ENCODE measurements at places on chromosomes 11 and 22. TPM values are rescaled to one million over a fixed set of nuclear protein-coding genes. Genes with fewer than 3 reads are reported as not detected.

DNA sequence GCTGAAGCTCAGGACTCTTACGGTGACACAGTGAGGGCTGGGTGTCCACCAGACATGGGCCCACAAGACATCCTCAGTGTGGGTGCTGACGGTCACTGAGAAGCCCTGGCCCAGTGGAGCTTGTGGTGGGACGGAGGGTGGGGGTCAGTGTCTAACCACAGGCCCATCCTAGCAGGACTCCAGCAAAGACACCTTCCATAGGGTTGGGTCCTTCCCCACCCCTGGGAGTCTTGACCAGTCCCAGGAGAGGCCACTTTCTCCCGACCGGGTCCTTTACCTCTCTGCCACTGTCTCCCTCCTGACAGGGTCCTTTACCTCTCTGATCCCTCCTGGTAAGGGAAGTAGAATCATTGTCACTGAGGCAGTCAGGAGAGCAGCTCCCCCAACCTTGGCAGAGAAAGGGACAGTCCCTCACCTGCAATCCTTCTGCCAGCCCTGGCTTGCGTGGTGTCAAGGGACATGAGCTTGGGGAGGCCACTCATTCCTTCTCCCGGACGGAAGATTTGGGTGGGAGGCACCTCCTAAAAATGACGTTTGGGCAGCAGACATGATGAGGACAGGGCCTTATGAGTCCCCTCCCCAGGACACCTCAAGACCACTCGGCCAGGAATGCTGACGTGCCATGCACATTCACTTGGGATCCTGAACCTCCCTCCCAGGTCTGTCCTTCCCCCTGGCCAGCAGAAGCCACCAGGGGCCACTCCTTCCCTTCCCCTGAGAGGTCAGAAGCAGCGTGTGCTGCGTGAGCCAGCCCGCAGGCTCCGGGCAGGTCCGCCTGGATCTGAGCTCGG lies 91.5 kb upstream of the FGF3 start:
- no peak for DNase-seq

DNA sequence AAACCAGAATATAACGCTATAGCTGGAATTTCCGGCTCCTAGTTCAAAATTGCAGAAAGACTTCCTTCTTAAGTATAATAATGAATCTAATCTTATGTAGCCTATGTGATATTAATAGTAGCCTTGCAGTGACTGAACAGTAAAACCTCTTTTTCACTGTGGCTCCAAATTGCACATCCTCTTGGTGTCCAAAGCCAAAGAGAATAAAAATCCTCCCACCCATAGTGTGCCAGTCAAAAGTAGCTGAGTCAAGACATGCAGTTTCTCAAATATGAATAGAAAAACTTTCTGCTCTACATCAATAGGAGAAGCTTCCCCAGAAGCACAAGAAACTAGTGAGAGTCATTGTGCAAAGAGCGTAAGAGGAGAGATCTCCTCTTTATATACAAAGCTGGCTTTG lies 76.0 kb upstream of the PICALM start:
- no peak for DNase-seq

DNA sequence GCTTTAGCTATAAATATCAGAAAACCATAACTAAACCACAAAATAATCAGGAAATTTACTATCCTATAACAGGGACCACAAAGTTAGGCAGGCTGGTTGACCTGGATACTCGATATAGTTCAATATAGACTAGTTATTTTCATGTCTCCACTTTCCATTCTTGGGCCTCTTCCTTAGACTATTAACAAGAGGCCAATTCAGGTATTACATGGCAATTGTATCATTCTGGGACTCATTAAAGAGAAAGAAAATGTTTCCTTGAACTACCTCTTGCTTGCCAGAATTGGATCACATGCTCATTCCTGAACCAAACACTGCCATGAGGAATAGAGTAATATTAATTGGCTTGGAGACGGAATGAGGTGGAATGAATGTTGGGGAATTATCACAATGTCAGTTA lies 76.0 kb downstream of the EIF3M start:
- no peak for DNase-seq

DNA sequence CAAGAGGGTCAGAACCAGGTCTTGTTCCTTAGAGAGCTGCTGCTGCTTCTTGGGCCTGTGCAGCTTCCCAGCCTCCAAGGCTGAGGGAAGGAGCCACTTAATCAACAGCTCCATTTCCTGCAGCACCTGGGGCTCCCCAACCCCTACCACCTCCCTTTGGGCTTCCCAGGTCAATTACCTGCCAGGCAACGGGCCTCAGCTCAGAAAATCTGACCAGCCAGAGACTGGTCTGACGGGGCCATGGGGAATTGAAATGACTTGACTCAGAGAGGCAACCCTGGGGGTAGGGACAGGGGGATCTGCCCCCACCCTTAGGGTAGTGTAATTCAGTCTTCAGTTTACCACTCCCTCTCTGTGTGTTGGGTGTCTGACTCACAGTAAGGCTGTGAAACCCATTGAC lies 4.7 kb upstream of the MAJIN start:
- DNase-seq = no peak

DNA sequence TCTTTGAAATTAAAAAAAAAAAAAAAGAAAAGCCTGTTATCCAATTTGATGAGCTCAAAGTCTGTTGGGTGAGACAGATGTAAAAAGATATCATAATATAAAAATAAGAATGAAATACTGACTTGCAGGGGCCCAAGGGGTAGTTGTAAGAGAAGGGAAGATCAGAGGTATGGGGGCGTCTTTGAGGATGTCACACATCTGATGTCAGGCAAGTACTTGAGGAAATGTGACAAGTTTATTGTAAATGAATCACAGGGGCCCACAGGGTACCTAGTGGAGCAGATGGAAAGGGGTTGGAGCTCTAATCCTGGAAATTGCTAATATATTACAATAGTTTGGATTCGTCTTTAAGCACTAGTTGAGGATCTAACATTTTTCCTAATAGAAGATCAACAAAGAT lies 131.6 kb downstream of the MAML2 start:
- DNase-seq = no peak

DNA sequence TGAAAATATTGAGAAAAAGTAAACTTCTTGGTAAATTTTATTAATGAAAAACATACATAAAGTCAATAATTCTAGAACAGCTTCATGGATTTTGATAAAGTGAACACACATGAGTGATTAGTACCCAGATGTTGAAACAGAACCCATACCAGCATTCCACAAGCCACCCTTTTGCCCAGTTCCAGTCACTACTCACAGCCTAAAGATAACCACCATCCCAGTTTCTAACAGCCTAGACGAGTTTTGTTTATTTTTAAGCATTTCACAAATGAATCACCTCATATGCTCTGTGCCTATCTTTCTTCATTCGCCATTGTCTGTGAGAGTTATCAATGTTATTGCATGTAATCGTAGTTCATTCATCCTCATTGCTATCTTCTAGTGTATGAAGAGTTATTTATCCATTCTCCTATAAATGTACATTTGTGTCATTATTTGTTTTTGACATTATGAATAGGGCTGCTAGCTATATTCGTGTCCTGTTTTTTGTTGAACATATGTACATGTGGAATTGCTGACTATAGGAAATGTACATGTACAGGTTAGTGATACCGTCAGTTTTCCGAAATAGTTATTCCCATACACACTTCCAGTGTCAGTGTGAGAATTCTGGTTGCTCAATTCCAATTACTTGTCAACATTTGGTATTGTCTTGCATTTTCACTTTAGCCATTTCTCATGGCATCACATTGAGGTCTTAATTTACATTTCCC lies 44.5 kb upstream of the TEAD1 start:
- DNase-seq = no peak

DNA sequence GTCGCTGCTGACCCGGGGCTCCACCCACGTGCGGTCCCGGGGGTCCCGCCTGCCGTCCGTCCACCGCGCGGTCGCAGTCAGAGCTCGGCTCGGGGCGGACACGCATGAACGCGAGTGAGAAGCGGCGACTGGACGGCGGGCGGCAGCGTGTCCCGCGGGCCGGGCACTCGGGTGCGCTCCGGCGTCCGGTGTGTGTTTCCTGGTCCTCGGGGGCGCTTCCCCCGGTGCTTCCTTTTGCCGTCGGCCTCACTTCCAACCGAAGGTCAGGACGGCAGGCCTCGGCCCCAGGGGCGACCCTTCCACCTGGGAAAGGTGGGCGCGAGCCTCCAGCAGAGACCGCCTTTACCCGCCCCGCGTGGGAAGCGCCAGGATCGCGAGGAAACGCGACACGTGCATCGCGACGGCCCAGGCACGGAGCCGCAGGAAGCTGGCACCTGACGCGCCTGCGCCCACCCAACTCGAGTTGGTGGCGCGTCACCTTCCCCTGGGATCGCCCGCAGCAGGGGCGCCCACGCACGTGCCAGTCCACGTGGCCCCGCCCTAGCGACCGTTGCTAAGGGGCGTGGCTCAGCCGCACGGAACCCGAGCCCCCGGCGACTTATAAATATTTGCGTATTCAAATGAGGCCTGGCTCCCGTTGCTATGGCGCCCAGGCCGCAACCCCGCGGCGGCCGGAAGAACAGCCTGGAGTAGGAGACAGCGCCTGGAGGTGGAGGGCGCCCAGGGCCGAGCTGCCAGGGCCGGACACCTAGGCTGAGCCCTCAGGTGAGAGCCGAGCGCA lies at the start of gene LRRC56:
Gene LRRC56, plus strand, starts transcription at position 687 of the 781 bp plus-strand sequence. CDS start 3,158 bp downstream, outside the sequence.
- DNase-seq = peak; percentile 76

DNA sequence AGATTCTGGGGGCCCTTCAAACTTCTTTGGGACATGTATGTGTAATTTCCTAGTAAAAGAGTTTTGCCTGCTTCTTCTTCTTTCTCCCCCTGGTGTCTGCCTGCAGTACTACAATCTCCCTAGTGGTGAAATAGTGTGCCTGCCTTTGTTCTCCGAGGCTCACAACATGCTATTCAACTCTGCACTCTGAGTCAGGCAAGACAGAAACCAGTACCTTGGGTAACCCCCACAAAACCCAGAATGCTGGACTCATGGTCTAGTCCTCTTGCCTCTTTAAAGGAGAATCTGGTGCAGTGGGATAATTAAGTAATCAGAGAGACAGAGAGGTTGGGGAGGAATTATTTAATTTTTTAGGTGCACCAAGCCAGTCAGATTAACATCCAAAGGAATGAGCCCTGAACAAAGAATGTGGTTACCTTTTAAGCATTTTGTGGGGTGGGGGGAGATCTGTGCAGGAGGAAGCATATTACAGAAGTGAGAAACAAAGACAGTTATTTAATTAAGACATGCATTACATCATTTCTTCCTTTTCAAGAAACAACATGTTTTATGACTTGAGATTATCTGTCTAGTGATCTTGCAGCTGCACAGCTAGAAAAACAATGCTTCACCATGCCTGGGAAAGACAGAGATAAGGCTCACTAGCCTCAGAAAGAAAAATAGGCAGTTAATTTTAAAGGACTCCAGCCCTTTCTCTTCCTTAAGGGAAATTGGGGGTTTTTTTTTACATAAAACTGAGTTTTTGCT lies 11.0 kb upstream of the MS4A6A start:
- no peak for DNase-seq

GRCh38 chr11:110710628-110711381 lies 1.4 kb downstream of the ARHGAP20 start:
- peak; percentile 53 for DNase-seq

DNA sequence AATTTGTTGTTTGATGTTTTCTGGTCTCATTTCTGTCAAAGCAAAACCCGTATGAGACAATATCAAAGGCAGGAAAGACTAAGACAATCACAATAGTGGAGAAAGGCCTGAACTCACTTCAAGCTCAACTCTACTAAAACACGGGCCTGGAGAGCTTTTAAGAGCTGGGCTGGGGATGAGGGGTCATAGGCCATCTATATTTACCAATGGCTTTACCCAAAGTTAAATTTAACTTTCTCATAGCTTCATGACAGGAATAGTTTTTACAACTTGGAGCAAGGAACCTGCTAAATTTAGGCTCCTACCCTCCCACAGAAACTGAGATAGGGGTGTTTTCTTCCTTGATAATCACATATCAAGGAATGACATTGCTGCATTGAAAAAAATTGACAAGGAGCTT lies 223.4 kb upstream of the CHORDC1 start:
- DNase-seq = no peak

DNA sequence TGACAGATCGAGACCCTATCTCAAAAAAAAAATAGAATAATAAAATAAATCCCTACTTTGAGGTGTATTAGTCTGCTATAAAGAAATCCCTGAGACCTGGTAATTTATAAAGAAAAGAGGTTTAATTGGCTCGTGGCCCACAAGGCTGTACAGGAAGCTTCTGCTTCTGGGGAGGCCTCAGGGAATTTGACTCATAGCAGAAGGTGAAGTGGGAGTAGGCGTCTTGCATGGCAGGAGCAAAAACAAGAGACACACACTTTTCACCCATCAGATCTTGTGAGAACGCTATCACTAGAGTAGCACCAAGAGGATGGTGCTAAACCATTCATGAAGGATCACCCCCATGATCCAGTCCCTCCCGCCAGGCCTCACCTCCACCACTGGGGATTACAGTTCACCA lies 29.2 kb downstream of the CDPF1 start:
- DNase-seq = no peak

GRCh38 chr22:35761037-35761436 lies 43.4 kb downstream of the APOL5 start:
- no peak for DNase-seq

DNA sequence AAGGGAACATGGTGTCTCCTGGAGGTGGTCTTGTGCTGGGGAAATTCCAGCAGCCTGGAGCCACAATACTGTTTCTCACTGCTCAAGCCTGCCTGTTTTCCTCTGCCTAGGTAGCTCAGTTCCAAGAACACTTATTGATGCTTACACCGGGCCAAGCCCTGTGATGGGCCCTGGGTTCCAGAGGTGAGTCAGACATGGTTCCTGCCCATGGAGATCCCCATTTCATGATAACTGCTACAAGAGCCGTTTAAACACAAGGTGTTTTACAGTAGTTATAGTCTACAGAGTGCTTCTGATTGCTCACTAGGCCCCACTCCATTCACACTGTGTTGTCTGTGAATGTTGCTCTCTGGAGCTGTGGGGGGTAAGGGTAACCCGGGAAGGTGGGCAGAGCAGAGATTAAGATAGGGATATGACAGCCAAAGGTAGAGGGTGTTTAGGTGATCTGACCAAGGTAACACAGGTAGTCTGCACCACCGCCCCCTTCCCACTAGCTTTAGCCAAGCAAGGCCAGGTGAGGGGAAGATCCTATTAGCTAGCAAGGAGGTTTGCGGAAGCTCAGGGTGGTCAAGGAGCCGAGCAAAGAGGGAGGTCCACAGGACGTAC lies 696 bp upstream of the MICAL2 start:
- no peak for DNase-seq

DNA sequence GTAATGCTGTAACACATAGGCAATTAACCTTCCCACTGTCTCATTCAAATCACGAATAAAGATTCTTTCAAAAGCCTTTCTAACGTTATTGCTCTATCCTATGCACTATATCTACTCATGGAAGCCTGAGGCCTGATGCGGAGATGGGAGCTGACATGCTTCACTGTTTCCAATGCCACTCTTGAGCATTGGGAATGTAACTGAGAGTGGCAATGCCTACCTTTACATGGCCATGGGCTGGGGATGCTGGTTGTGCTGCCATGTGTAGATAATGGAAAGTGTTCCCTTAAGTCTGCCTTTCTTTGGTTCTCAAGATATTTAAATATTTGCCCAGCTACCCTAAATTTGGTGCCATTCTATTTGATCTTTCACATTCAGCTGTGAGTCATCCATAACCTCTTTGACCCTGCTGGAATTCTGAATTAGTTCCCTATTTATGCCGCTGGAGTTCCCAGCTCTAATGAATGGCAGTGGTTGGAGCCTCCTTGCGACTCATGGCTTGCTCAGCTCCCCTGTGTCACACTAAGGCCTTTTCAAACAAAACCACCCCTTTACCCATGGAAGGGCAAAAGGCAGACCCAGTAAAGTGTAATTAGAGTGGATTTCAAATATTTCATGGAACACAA lies 21.4 kb upstream of the DKK3 start:
- no peak for DNase-seq

The DEFB131B gene
- not detected for polyA plus RNA-seq

The POU2AF2 gene
- 3.0 TPM for polyA plus RNA-seq

The KCNJ11 gene
- 86.8 TPM for polyA plus RNA-seq

The DEPDC7 gene
- polyA plus RNA-seq = 2.2 TPM

The PKDREJ gene
- not detected for polyA plus RNA-seq

The CLCF1 gene
- 6.5 TPM for polyA plus RNA-seq

The FXYD2 gene
- 0.17 TPM for polyA plus RNA-seq

The RTN4RL2 gene
- 0.44 TPM for polyA plus RNA-seq
